Activated CD4-positive, alpha-beta T cell treated with anti-CD3 and anti-CD28 coated beads for 36 hours (primary cell): ENCODE measurements at places on chromosomes 7 and 10.

GRCh38 chr7:120700796-120701195, 157.1 kb downstream of the TSPAN12 start:
- no peak for DNase-seq

DNA sequence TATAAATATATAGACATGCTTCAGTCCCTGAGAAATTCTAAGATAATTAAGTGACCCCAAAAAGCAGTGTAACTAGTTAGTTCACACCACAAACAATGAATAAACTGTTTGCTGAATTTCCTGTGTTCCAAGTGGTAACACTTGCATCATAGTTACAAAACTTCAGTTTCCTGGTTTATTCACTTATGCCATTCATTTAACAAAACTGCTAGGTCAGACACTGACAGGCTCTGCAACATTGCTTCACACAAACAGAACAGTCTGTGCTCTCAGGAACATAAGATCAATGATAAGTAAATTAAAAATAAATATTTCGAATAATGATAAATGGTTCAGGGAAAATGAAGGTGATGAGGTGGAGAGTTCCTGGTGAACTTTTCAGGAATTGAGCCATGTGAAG, 133.3 kb upstream of the NAMPT start:
- no peak for DNase-seq

GRCh38 chr7:99791021-99791420, 7.0 kb upstream of the CYP3A4 start:
- DNase-seq: no peak

GRCh38 chr7:41779918-41780317, 77.0 kb upstream of the INHBA start:
- no peak for DNase-seq

GRCh38 chr10:5843686-5844344, 30.6 kb upstream of the GDI2 start:
- no peak for DNase-seq

- no peak for DNase-seq
Observed at GRCh38 chr10:130218936-130219335, 82.7 kb downstream of the GLRX3 start.

GRCh38 chr10:128861018-128861901, 605.8 kb upstream of the MGMT start:
- DNase-seq: no peak

DNA sequence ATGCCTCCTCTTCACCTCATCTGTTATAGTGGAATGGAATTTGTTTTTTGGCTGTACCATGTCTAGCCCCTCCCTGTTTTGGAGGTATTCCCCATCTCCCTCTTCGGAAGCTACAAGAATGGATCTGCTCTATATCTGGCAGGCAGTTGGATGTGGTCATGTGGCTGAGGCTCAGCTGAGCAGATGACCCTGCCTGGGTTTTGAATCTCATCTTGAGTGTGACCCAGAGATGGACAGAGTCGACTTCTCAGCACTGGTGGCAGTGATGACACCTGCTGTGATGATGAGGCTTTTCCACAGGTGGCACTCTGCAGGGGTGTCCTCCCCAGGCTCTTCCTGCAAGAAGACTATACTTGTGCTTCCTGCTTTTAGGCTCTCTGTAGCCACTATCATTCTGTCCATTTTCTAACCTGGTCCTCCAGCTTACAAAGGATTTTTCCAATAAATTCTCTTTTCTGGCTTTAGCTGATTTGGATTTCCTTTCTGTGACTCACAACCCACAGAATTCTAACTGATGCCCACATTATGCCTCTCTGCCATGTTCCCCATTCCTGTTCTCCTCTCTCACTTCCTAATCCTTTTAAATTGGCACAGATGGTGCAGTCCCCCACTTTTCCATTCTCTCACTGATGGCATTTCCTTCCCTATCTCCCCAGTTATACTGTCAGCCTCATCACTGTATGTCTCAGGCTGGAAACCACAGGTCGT, 7.5 kb upstream of the ARHGAP22 start:
- DNase-seq: no peak

GRCh38 chr7:73718438-73718881, 1.0 kb downstream of the STX1A start:
- DNase-seq: peak; percentile 62

DNA sequence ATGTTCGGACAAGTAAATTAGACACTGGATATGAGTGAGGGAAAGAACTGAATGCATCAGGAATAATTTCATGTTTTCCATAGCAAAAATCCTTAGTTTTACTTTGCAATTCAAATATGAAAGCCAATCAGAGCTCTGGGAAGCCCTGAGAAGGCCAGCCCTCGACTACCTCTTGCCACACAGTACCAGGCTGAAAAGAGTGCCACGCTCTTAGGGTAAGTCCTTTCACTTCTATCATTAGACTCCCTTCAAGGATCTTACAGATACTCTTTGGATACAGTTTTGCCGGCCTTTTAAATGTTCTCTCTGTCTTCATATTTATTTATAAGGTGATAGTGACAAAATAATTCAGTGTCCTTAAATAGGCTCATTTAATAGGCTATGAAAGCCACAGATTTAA, 1.9 kb downstream of the COBL start:
- DNase-seq: no peak

- DNase-seq: peak; percentile 52
Observed at GRCh38 chr7:121329191-121330052, 622 bp downstream of the WNT16 start.

DNA sequence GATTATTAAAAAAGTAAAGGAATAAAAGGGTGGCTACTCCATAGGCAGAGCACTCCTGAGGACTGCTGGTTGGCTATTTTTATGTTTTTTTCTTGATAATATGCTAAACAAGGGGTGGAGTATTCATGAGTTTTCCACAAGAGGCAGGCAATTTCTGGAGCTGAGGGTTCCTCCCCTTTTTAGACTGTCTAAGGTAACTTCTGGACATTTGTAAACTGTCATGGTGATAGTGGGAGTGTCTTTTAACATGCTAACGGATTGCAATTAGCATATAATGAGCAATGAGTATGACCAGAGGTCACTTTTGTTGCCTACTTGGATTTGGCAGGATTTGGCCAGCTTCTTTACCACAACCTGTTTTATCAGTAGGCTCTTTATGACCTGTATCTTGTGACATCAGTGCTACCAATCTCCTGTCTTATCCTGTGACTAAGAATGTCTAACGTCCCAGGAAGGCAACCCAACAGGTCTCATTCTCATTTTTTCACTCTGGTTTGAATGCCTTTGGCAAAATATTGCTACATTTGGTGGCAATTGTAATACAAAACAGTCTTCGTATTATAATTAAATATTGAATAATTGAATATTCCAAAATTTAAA, 587.8 kb upstream of the POM121L12 start:
- no peak for DNase-seq

DNA sequence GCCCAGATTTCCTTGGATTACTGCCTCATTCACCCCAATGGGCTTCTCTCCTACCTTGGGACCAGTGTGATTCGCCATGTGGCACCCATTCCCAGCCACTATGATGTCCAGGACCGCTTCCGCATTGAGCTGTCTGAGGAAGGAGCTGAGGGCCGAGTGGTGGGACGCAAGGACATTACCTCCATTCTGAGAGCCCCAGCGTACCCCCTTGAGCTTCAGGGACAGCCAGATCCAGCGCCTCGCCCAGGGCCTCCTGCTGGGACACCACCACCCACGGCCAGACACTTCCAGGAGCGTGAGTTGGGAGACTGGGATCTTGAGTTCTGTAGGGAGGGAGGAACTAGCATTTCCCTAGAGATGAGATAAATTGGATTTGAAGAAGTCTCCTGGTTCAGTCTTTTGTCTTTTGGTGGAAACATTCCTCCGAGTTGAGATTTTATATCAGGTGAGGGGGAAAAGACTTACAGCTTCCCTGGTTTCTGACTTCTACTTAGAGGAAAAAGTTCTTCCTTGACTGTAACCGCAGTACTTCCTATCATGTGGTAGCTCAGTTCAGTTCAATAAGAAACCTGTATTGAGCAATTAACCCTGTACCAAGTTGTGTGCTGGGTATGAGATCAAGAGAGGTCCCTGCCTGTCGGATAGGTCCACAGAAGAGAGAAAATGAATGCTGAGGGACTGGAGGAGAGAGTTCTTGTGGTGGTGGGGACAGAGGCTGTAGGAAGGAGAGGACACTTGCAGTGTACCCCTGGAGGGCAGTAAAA, 1.3 kb downstream of the MOSPD3 start:
- DNase-seq: no peak

DNA sequence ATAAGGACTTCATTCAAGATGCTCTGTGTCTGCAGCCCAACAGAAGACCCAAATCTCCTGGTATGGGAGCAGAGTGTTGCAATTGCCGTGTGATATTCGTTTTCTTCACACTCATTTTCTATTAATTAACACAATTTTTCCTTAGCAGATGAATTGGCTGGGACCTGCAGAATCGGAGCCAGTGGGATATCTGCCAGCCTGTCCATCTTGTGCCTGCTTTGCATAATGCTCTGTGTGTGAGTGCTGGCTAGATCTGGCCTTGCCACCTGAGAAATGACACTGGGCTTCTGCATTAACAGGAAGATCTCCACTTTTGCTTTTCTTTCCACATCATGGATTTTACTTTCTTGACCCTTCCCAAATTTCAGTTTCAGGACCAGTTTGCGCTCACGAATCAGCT, 70.4 kb upstream of the GPR158 start:
- DNase-seq: no peak

- no peak for DNase-seq
Observed at GRCh38 chr7:123028339-123028738, 32.8 kb upstream of the TAS2R16 start.

GRCh38 chr10:118012952-118013525, 33.7 kb downstream of the RAB11FIP2 start:
- DNase-seq: no peak

- no peak for DNase-seq
Observed at GRCh38 chr7:19101472-19101871, 16.0 kb downstream of the TWIST1 start.

DNA sequence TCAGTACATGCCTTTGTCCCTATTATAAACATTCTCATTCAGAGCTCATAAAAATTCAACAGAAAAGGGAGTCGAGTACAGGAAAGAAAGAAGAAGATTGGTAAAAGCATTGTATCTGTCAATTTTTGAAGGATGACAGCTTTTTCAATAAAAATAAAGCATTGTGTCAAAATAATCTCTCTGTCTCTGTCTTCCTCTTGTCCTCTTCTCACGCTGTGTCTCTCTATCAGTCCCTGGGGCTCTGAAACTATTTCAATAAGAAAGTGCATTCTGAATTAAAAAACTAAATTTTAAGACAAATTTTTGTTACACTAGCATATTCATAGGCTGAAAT, 248.4 kb downstream of the TNS3 start:
- DNase-seq: no peak

DNA sequence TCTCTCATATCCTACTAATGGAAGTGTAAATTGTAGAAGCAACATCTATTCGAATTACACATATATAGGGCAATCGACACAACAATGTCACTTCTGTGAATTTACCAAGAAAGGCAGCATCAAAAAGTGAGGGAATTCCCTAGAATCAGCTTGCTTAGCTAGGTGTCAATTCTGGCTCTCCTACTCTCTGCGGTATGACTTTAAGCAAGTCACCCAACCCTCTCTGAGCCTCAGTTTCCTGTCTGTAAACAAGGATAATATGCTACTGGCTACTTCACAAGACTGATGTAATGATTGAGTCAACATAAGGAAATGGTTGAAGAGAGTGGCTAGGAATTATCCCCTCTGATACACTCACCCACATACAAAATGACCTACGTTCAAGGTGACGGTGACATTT, 19.4 kb downstream of the CCDC6 start:
- no peak for DNase-seq

- no peak for DNase-seq
Observed at GRCh38 chr10:28200775-28201174, 102.1 kb downstream of the MPP7 start.

- DNase-seq: peak; percentile 37
Observed at GRCh38 chr7:42939457-42940240, 7.5 kb downstream of the MRPL32 start.

- DNase-seq: no peak
Observed at GRCh38 chr10:22784668-22785067, 70.3 kb upstream of the PIP4K2A start.

GRCh38 chr10:52805414-52806285, 33.1 kb upstream of the MBL2 start:
- no peak for DNase-seq

DNA sequence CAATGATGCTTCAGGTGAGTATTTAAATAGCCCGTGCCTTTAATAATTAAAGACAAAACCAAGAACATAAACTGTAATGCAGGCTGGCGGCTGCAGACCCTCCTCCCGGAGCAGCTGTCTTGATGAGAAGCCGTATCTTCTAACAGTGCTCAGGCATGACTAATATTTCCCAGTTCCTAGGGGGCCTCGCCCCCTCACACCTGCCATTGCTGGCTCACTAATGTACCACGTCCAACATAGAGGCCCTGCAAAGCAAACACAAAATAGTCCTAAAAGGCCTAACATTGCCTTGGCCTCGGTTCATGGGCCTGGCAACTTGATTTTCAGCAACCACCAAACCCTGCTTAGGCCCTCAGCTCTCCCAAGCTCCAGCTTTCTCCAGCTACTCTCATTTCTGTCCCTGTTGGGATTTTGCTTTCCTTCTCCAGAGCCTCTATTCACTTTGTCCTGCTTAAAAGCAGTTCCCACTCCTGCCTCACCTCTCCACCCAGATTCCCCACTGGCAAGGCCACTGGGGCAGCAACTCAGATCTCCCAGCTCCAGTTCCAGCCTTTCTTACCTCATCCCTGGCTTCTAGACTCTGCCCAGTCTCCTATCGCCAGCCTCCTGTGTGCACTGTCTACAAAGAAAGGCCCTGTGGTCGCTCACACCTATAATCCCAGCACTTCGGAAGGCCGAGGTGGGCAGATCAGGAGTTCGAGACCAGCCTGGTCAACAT, 16.2 kb downstream of the SORBS1 start:
- no peak for DNase-seq

GRCh38 chr7:67653856-67654454, 657.3 kb downstream of the TYW1 start:
- DNase-seq: no peak

DNA sequence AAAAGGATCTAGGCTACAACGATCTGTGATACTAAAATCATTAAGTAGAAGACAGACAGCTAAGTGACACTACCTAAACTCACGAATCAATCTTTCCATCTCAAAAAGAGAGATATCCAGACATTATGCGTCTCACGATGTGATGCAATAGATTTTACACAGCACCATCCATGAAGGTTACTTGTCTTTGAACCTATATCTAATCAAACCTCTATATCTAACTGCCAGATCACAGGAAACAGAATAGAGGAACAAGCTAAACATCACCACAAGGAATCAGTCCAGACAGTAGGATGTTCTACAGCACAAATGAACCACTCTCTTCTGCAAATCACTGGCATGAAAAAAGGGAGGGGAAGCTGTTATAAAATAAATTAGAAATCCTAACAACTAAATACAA, 4.1 kb downstream of the RAPGEF5 start:
- DNase-seq: no peak

DNA sequence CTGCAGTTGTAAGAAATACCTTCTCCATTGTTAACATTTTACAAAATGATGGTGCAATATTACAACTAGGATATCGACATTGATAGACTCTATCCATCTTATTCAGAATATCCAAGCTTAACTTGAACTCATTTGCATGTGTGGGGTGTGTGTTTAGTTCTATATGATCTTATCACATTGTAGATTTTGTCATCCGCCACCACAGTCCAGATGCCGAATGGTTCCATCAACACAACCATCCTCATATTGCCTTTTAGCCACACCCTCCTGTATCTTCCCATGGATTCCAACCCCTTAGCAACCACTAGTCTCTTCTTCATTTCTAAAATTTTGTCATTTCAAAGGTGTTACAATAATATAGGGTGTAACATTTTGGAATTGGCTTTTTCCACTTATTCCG, 452.9 kb upstream of the AKR1E2 start:
- DNase-seq: no peak

- DNase-seq: no peak
Observed at GRCh38 chr7:101547916-101548661, 81.0 kb downstream of the MYL10 start.
